ENCODE measurements at places on chromosomes 2 and 18.

GRCh38 chr2:17171446-17172049, 346.7 kb downstream of the RAD51AP2 start:
- peak; percentile 36 for DNase-seq

DNA sequence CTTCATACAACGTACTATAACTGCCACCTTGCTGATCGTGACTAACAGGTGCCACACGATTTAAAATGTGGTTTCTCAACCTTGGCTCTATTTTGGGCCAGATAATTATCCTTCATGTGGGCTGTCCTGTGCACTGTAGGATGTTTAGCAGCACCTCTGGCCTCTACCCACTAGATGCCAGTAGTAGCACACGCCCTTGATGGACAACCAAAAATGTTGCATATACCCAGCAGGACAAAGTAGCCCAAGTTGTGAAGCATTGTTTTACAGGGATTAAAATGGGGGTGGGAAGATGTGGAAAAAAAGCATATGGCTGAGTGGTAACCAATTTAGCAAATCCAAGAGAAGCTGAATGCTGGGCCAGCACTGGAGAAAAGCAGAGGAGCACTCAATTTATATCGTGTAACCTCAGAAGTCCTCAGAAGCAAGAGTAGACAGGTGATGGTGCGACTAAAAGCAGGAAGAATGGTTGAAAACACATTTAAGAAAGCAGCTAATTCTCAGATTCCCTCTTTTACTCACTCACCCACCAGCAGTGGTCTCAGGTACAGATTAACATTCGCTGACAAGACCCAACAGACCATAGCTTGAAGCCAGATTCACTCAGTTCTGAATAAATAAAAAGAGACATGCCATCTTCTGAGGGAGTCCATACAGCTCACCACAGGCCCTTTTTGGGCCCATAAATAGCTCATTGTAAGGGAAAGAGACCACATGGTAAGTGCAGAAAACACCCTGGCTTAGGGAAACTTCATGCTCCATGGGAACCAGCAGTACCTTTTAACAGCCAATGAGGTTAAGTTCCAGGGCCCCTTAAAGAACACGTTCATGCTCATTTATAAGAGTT, 50.6 kb downstream of the RAPH1 start:
- no peak for DNase-seq

- DNase-seq = no peak
Observed at GRCh38 chr2:241937297-241937696, 67.8 kb downstream of the RTP5 start.

- no peak for DNase-seq
Observed at GRCh38 chr2:199784512-199784911, 66.5 kb downstream of the FTCDNL1 start.

DNA sequence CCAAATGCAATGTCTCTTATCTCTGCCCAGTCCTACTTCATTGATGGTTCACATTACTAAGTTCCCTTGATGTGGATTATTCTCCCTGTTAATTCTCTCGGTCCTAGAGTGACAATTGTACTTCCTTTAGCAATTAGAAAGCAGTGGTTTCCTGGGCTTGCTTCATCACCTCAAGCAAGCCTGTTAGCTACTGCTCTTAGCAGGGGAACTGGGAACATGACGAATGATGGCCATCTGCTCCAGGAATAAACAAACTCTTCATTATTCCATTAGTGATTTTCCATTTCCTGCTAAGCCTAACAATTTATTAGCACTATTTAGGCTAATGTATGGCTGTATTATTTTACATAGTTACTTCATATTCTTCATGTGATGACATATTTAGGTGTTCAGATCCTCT, 331.8 kb downstream of the MTX2 start:
- no peak for DNase-seq

Measured in neuronal stem cell (in vitro differentiated cells).